Pancreas (tissue), 10 donors: ENCODE measurements at places on chromosomes 7 and 10. TPM values are rescaled to one million over a fixed set of nuclear protein-coding genes. Genes with fewer than 3 reads are reported as not detected.

Gene DOCK1
- 24.4 TPM for total RNA-seq

Gene FAM204A
- 25.7 TPM for total RNA-seq

Gene MRLN
- total RNA-seq, result 2.1 TPM

Gene ABCB4
- total RNA-seq, result 0.20 TPM

Gene CCDC3
- total RNA-seq, result 0.94 TPM

Gene PARD3
- total RNA-seq, result 29.4 TPM

Gene ANKRD61
- total RNA-seq, result not detected

Gene VGF
- 38.0 TPM for total RNA-seq

Gene AS3MT
- 3.0 TPM for total RNA-seq

DNA sequence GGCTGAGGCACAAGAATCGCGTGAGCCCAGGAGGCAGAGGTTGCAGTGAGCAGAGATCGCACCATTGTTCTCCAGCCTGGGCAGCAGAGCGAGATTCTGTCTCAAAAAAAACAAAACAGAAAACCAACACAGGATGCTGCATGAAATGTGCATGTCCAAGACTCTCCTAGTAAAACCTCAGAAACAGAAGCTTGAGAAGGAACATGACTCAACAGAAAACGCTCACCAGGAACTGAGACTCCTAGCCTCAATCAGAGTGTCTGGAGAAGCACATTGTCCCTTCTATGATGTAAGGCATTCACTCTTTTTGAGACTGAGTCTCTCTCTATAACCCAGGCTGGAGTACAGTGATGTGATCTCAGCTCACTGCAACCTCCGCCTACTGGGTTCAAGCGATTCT lies 168.3 kb downstream of the MYOF start:
- H3K4me3 ChIP-seq, result no peak overlapping the region
- H3K36me3 ChIP-seq, result no peaks in the 10 kb centered on the region
- H3K4me1 ChIP-seq, result no peaks in the 10 kb centered on the region
- no peak for DNase-seq

- H3K4me3 ChIP-seq, result no peak overlapping the region
- DNase-seq, result no peak
These were observed 259.7 kb downstream of the ADARB2 start for GRCh38 chr10:1477578-1477977.

DNA sequence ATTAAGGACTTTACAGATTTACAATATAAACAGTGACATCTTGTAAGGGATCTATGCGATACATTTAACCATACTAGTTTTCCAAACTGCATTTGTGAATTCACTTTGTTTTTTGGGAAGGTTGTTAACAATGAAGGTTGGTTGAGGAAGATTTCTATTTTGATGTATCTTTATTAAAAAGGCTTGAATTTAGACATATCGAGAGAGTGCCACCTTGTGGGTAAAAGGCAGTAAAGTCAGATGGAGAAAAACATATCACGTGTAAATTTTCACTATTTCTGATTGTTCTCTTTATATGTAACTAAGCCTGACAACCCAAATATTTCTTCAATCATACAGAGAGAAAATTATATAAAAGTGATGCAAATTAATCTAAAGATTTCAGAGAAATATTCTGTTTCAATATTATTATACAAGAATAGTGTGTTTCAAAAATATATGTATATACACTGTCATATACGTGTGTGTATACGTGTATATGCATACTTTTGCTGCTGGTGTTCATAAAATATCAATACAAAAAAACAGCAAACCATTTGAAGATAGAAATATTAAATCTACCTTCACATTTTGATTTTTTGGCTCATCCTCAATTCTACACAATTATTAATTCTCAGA lies 988.6 kb downstream of the SORCS1 start:
- H3K36me3 ChIP-seq, result no peaks in the 10 kb centered on the region
- H3K27ac ChIP-seq, result no peak overlapping the region
- H3K27me3 ChIP-seq, result no peaks in the 10 kb centered on the region
- H3K4me3 ChIP-seq, result no peak overlapping the region

GRCh38 chr7:117385363-117386109 lies 41.8 kb downstream of the ASZ1 start:
- no peak for DNase-seq
- H3K4me3 ChIP-seq, result no peak overlapping the region
- no peak overlapping the region for H3K27ac ChIP-seq
- no peaks in the 10 kb centered on the region for H3K4me1 ChIP-seq

DNA sequence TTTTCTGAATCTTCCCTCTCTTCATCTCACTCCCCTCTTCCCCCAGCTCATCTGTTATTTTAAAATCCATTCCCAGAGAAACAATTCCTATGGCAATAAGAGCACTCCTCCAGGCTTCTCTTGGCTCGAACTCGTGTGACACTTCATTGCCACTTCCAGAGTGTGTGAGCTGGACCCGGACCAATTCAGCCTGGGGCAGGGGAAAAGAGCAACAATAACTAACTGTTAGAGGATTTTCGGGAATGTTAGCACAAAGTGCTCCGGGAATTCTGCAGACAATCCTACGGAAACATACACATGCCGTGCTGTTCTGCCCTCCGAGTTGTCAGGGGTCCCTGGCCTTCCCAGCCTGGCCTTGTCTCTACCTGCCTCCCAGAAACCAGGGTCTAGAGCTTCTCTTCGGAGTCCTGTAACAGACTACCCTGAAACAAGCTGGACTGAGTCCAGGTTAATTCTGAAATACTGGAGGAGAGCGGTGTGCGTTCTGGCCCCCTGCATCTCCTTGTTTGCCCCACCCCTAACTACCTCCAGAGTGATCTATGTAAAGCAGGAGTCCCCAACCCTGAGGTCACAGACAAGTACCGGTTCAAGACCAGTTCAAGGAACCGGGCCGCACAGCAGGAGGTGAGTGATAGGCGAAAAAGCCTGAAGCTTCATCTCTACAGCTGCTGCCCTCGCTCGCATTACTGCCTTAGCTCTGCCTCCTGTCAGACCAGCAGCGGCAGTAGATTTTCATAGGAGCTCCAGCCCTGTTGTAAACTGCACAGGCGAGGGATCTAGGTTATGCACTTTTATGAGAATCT lies 11.3 kb downstream of the COL26A1 start:
- no peaks in the 10 kb centered on the region for H3K4me1 ChIP-seq

DNA sequence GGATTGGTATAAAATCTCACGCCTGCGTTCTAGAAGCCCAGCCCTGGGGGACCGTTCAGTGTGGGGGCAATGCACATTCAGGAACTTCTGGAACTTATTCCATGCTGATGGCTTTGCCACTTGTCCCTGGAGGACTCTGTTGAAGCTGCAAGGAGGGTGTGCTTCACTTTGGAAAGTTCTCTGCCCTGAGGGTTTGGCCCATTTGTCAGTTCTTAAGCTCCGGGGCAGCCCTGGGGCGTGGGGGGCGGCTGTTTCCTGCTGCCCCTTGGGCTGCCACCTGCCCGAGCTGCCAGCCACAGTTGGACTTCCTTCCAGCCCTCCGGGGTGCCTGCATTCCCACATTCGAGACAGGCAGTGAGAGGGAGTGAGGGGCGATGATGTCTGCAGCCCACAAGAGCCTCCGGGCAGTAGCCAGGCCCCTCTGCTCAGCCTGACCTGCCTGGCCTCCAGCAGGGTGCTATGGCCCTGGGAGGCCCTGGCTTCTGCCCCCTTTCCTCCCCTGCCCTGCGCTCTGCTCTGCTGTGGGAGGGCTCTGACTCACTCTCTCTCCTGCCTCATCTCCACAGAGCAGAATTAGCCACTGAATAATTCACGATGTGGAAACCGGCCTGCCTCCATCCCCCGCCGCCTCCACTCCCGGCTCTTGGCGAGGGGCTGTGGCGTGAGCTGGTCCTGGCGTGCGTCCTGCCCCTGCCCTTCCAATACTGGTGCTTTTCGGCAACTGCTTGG lies 1.9 kb downstream of the TTYH3 start:
- peak overlapping the region; percentile 88 for H3K27ac ChIP-seq
- peaks cover 2% of the 10 kb centered on the region for H3K4me1 ChIP-seq
- peak overlapping the region; percentile 73 for H3K4me3 ChIP-seq
- no peak for DNase-seq
- H3K36me3 ChIP-seq, result no peaks in the 10 kb centered on the region

GRCh38 chr7:2527505-2528467 lies 8.2 kb downstream of the LFNG start:
- H3K36me3 ChIP-seq, result no peaks in the 10 kb centered on the region
- H3K4me3 ChIP-seq, result no peak overlapping the region
- H3K4me1 ChIP-seq, result peaks cover 76% of the 10 kb centered on the region
- peak overlapping the region; percentile 4 for H3K27ac ChIP-seq
- H3K27me3 ChIP-seq, result no peaks in the 10 kb centered on the region
- no peak for DNase-seq

DNA sequence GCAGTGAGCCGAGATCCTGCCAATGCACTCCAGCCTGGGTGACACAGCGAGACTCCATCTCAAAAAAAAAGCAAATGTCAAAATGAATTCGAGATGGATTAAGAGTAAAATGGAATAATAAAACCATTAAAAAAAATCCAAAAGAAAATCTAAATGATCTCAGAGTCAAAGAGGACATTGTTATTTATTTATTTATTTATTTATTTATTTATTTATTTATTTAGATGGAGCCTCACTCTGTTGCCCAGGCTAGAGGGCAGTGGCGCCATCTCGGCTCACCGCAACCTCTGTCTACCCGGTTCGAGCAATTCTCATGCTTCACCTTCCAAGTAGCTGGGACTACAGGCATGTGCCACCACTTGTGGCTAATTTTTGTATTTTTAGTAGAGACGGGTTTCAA lies 349.2 kb downstream of the ANKRD30A start:
- H3K27me3 ChIP-seq, result no peaks in the 10 kb centered on the region
- H3K27ac ChIP-seq, result no peak overlapping the region
- no peaks in the 10 kb centered on the region for H3K4me1 ChIP-seq

DNA sequence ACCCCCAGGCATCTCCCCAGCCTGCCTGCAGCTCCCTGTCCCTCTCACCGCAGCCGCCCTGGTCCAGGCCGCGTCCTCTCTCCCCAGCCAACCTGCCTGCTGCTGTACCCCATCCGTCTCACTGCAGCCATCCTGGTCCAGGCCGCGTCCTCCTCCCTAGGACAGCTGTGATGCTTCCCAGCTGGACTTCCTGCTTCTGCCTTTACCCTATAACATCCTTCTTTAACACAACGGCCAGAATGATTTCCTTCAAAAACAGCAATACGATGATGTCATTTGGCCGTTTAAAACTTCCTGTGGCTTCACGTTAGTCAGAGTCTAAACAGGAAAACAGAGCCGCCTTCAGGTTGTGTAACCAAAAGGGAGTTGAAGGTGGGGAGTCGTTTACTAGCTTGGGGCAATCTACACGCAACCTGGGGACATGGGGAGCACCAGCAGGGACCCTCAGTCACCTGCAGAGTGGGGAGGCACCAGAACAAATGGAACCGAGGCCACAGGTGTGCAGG lies 32.2 kb upstream of the ZFAND2A start:
- H3K27me3 ChIP-seq, result no peaks in the 10 kb centered on the region
- DNase-seq, result no peak
- H3K27ac ChIP-seq, result no peak overlapping the region
- H3K4me1 ChIP-seq, result no peaks in the 10 kb centered on the region
- H3K36me3 ChIP-seq, result no peaks in the 10 kb centered on the region

DNA sequence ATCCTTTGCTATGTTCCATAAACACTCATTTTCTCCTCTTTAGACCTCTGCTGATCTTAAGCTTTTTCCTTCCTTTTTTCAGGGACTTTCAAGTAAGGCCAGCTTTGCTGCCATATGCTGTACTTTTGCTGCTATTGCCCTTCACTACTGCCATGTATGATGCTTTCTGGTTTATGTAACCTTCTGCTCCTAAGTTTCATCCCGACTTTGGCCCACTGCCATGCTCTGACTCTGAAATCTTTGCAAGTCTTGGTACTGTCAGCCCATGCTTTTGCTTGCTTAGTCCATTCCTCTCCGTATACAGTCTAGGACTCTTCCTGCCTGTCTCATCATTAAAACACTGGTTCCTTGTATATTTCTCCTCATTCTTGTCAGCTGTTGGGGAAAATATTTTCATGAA lies 152.4 kb downstream of the RNF133 start:
- H3K27me3 ChIP-seq, result no peaks in the 10 kb centered on the region
- no peak overlapping the region for H3K27ac ChIP-seq
- no peak overlapping the region for H3K4me3 ChIP-seq
- H3K36me3 ChIP-seq, result no peaks in the 10 kb centered on the region

- no peaks in the 10 kb centered on the region for H3K27me3 ChIP-seq
- H3K36me3 ChIP-seq, result no peaks in the 10 kb centered on the region
- H3K27ac ChIP-seq, result no peak overlapping the region
- no peak for DNase-seq
These were observed 46.4 kb downstream of the AOAH start for GRCh38 chr7:36677769-36678437.

DNA sequence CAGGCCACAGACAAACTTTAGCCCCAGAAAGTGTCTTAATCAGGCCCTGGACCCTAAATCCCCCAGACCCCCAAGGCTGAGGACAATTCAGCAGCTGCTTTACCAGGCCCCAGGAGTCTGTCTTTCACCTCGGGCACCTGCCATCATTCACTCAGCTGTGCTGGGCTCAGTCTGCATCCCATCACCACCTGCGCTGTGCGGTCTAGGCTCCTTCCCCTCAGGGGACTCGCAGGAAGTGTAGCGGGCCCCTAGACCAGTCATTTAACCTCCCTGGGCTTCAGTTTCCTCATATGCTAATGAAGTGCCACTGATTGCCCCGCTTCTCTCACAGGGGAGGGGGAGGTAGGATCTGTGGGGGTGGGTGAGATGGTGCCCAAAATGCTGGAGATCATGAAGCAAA lies 76.4 kb upstream of the ZMIZ1 start:
- H3K27me3 ChIP-seq, result no peaks in the 10 kb centered on the region
- DNase-seq, result no peak
- no peak overlapping the region for H3K27ac ChIP-seq
- H3K4me1 ChIP-seq, result no peaks in the 10 kb centered on the region
- no peak overlapping the region for H3K4me3 ChIP-seq

- no peaks in the 10 kb centered on the region for H3K36me3 ChIP-seq
- no peak for DNase-seq
- no peak overlapping the region for H3K4me3 ChIP-seq
- no peak overlapping the region for H3K27ac ChIP-seq
These were observed 283.8 kb downstream of the PTEN start for GRCh38 chr10:88147000-88147798.

GRCh38 chr10:103916254-103916653 lies 1.7 kb downstream of the STN1 start:
- no peak for DNase-seq
- peak overlapping the region; percentile 98 for H3K27ac ChIP-seq
- H3K36me3 ChIP-seq, result no peaks in the 10 kb centered on the region

- H3K4me1 ChIP-seq, result peaks cover 24% of the 10 kb centered on the region
- no peak overlapping the region for H3K4me3 ChIP-seq
- no peak for DNase-seq
- no peaks in the 10 kb centered on the region for H3K27me3 ChIP-seq
These were observed 22.1 kb downstream of the RAB18 start for GRCh38 chr10:27526242-27526641.

DNA sequence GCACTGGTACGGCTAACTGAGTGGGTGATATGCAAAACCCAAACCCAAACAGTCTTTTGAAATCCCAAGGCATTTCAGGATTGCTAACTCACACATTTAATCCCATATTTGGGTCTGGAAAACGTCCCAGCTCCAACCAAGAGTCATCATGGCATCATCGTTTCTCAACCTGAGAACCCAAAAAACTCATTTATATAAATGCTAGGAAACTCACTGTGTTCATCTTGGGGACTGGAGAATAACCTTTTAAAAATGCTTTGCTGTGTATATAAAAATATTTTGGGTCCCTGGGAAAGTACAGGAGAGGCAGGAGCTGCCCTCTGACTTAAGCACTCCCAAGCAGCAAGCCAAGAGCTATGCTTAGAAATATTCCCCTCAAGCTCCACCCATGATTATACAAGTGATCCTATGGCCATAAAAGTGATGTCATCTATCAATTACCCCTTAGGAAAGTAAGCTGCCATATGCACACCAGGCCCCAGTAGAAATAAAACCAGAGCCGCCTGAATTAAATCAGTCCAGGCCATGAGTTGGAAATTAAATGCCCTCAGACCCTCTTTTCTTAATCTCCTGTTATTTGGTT lies 352.1 kb downstream of the FRMD4A start:
- H3K27me3 ChIP-seq, result no peaks in the 10 kb centered on the region
- H3K4me3 ChIP-seq, result no peak overlapping the region
- no peak overlapping the region for H3K27ac ChIP-seq
- H3K36me3 ChIP-seq, result no peaks in the 10 kb centered on the region
